ENCODE measurements at places on chromosomes 3 and 15.

DNA sequence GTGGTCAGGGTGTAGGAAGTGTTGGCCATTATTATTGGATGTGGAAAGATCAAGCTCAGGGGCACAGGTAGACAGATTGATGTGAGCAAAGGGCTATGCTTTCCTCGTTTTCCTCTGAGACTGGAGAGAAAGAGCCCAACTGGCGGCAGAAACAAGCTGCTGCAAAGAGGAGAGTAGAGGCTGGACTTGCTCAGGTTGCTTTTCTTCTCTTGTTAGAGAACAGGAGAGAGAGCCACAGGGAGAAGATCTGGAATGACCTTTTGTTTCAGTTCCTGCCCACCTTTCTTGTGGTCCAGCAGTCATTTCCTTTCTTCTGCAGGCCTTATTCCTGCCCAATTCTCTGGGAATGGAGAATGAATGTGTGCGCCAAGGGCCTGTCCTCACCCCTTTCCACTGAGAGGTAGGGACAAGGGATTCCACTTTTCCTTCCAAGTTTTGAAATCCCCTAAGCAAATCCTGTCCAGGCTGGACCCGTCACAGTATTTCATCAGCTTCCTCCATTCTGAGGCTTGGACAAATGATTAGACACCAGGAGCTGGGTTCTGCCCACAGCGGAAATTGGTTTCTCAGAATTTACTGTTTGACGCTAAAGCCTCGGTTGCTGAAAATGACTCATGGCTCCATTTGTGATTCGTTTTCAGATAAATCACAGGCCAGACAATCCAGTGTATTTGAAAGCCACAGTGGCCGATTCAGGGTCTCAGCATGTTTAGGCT is 16.1 kb downstream of the ZNF80 start:
- no peak for DNase-seq

GRCh38 chr15:60091157-60091556 is 87.0 kb downstream of the FOXB1 start:
- no peak for DNase-seq

DNA sequence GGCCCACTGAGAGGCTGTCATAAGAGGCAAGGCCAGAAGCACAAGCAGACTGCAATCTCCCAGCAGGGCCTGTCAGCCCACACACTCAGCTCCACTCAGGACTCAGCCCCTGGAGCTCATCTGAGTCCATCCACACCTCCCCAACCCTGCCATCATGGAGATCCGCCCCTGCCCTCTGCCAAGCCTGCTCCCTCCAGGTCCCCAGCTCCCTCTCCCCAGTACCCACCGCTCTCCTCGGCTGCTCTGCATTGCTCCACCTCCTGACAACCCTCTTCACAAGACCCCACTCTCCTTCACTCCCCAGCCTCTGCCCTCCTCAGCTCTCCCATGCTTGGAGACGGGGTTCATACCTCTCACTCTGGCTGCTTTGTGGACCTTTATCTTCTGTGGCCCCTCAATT is 11.1 kb downstream of the POC1A start:
- DNase-seq, result no peak

DNA sequence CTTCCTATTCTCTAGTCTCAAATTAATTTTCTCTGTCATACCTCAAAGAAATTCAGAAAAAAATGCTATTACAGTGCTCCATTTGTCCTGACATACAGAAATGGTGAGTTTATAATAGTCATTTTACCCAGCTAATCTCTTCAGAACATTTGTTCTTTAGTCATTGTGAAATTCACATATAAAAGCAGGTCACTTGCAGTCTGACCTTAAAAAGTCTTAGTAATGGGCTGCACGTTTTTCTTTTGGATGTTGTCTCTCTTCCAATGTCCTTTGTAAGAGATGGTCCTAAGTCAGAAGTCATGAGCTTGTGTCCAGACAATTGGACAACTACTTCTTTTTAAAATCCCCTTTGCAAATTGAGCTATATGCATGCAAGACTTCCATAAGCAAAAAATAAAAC is 17.0 kb upstream of the IL1RAP start:
- DNase-seq, result no peak

DNA sequence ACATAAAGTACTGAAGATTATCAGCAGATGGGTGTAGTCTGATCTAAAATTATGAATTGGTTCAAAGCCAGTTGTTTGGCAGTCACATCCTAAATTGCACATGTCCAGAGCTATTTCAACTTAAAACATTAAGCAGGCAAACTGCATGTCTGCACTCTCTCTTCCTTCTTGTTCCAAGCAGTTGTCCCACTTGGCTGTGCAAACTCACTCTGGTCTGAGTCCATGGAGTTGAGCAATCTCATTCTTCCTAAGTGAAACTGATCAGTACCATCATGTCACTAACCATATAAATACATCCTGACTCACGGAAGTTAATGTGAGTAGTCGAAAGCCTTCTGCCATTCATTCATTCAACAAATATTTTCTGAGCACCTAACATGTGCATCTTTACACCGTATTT is 353.0 kb downstream of the ROBO1 start:
- DNase-seq, result no peak

GRCh38 chr3:72690629-72691028 is 157.6 kb downstream of the SHQ1 start:
- DNase-seq, result no peak

DNA sequence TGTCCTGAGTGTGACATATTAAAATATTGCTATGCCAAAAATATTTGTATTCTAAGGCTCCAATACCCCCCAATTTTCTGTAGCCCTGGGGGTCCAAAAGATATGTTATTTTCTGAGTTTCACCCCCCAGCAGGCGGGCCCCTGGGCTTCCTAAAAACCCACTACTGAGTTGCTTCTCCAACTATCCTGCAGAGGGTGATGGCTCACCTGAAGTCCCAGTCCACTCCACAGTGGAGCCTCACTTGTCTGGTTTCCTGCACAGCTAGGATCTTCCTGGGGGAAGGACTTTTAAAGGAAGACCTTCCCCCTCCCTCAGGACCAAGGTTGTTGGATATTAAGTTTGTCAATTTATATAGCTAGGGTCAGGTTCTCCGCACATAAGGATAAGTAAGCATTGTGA is 1181.4 kb downstream of the ROBO2 start:
- no peak for DNase-seq
